ENCODE measurements at places on chromosomes 12 and 14.

GRCh38 chr12:119019166-119019565, 37.8 kb downstream of the SRRM4 start:
- DNase-seq, result no peak

- DNase-seq, result no peak
Observed at GRCh38 chr14:22071006-22071405, 397.4 kb upstream of the OR4E1 start.

- DNase-seq, result peak; percentile 95
Observed at GRCh38 chr14:59098377-59098776, 90.1 kb upstream of the DAAM1 start.

DNA sequence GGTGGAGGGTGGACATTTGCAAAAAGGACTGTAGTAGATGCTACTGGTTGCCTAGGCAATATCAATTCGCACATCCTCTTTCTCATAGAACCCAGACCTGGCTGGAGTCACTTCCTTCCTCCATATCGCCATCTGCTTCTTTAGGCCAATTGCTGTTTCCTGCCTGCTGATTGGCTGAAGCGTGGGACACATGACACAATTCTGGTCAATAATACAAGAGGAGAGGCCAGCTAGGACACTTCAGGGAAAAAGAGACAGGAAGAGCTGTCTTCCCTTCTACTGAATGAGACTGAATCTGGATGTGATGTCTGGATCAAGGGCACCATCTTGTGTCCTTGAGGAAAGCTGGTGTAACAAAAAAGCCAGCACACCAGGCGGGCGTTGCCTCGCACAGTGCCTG, 53.8 kb downstream of the TRPV4 start:
- DNase-seq, result peak; percentile 11

DNA sequence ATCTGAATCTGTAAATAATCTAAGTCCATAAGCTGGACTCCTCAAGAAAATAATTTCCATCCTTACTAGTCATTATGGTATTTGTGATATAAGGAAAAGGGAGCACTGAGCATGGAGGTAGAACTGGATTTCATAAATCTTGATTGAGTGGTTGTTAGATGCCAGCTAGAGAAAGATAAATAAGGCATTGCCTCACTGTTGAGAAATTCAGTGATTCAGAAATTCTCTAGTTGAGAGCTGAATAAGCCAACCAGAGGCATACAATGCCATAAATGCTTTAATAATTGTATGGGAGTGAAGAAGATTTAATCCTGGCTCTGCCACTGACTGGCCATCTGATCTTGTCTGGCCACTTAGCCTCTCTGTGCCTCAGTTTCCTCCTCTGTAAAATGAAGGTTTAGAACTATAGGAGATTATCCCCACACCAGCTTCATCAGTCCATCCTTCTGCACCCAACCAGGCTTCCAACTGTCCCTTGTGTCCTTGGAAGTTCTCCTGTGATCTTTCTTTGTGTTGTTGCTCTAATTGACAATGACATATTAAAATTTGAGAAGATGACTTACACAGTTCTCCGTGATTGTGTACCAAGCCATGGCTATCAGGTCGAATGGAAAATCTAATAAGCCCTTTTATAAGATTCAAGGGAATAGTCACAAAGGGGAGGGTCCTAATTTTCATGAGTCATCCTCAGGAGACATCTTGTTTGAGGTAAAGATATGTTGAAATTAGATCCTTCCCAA, 394.3 kb downstream of the EGLN3 start:
- peak; percentile 77 for DNase-seq

DNA sequence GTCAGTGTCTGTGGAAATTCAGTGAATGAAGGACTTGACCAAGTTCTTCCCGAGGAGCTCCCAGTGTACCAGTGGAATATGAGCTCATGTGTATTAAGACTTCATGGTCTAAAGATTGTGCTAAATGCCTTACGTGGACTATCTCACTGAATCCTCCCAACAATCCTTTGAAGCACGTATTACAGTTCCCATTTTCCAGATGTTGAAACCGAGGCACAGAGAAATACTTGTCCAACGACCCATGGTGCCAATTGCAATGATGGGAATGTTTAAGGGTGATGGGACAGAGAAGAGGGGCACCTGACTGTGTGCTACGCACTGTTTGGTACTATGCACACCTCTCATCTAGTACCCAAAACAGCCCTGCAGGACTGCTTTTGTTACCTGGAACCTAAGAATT, 77.2 kb downstream of the PAPOLA start:
- DNase-seq, result no peak

GRCh38 chr12:116927244-116927940, 16.6 kb downstream of the FBXW8 start:
- no peak for DNase-seq

DNA sequence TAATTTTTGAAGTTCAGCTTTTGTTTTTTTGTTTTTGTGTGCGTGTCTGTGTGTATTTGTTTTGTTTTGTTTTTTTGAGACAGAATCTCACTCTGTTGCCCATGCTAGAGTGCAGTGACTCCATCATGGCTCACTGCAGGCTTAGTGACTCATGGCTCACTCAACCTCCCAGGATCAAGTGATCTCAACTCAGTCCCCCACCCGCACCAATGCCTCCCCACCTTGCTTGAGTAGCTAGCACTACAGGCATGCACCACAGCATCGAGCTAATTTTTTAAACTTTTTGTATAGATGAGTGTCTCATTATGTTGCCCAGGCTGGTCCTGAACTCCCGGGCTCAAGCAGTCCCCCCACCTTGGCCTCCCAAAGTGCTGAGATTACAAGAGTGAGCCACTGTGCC, 981.4 kb downstream of the BCL11B start:
- DNase-seq, result peak; percentile 20

DNA sequence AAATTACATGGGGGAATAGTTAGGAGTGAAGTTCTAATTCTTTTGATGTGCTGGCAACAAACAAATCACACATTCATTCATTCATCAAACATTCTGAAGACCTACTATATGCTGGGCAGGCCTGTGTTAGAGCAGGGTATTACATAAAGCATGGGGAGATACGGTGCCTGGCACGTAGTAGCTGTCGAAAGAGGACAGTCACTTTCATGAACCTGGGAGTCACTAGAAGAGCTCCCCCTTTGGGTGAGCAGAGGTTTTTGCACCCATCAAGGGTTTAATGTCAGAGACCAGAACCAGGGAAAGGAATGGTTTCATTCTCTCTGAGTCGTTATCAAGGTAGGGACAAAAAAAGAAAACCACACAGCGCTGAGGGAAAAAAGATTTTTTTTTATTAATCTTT, 10.0 kb downstream of the LHX5 start:
- peak; percentile 25 for DNase-seq

Measured in fibroblast of skin of back (primary cell).